ENCODE measurements at places on chromosomes 16 and 17. TPM values are rescaled to one million over a fixed set of nuclear protein-coding genes. Genes with fewer than 3 reads are reported as not detected.

The PHF12 gene
- 61.1 TPM for total RNA-seq

The SLC5A11 gene
- total RNA-seq = not detected

DNA sequence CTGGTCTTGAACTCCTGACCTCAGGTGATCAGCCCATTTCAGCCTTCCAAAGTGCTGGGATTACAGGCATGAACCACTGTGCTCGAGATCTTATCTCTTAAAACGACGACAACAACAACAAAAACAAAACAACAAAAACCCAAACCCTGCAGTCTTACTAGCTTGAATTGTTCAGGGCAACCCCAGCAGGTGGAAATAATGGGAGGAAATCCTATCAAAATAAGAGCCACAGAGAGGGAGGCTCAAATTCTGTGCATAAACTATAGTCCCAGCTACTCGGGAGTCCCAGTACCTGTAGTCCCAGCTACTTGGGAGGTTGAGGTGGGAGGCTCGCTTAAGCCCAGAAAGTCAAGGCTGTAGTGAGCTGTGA is 16.5 kb upstream of the ATP6V0A1 start:
- H3K4me3 ChIP-seq = no peak overlapping the region
- H3K4me1 ChIP-seq = peaks cover 6% of the 10 kb centered on the region
- H3K27me3 ChIP-seq = peaks cover 21% of the 10 kb centered on the region

DNA sequence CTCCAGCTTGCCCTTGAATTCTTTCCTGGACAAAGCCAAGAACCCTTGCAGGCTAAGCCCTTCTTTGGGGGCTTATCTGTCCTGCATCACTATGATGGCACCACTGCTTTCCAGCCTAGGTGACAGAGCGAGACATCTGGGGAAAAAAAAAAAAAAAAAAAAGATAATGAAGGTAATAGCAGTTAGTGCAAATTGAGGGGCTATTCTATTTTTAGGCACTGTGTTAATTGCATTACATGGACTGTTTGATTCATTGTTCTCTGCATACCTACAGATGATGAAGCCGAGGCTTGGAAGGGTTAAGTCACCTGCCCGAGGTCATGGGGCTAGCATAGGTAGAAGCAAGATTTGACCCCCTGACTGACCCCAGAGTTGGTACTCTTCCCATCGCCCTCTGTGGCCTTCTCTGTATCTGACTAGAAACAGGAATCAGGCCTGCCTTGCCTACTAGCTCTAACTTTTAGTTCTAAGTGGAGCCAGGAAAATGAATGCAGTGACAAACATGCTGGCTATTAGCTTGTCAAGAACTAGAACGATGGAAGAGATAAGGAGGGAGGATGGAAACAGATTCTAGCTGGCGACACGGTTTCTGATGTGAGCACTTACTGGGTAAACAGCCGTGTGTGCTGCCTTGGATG is 312.1 kb downstream of the SNX29 start:
- DNase-seq = no peak
- H3K4me1 ChIP-seq = no peaks in the 10 kb centered on the region
- no peak overlapping the region for H3K27ac ChIP-seq
- no peaks in the 10 kb centered on the region for H3K27me3 ChIP-seq

The FOXN1 gene
- total RNA-seq = not detected

DNA sequence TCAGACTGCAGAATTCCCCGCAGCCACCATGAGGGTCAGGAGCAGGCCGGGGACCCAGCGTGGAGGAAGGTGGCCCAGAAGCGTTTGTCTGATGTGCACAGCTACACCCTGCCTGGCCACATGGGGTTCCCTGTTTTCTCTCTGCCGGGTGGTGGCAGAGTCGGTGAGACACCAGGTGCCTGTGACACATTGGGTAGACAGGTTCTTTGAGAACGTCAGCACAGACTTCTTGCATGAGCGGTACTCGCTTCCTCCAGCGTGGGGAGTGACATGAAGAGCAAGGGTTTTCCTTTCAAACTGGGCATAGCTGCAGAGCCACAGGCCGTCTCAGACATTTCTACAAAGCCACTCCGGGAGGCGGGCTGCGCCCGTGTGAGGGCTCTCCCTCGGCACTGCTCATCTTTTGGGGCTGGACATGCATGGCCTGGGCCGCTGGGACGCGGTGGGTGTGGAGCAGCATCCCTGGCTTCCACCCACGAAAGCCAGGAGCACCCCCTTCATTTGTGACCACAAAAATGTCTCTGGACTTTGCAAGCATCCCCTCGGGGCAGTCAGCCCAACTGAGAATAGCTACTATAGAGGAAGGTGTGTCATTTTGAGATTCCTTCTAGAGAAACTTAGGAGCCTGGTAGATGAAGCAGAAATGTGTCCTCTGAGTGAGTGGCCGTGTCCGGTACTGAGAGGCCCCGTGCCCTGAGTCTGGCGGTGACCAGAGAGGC is 26.0 kb downstream of the NME3 start:
- no peaks in the 10 kb centered on the region for H3K27me3 ChIP-seq
- H3K4me1 ChIP-seq = no peaks in the 10 kb centered on the region
- no peak overlapping the region for H3K4me3 ChIP-seq
- no peak overlapping the region for H3K27ac ChIP-seq
- DNase-seq = no peak

The PRDM7 gene
- total RNA-seq = not detected

DNA sequence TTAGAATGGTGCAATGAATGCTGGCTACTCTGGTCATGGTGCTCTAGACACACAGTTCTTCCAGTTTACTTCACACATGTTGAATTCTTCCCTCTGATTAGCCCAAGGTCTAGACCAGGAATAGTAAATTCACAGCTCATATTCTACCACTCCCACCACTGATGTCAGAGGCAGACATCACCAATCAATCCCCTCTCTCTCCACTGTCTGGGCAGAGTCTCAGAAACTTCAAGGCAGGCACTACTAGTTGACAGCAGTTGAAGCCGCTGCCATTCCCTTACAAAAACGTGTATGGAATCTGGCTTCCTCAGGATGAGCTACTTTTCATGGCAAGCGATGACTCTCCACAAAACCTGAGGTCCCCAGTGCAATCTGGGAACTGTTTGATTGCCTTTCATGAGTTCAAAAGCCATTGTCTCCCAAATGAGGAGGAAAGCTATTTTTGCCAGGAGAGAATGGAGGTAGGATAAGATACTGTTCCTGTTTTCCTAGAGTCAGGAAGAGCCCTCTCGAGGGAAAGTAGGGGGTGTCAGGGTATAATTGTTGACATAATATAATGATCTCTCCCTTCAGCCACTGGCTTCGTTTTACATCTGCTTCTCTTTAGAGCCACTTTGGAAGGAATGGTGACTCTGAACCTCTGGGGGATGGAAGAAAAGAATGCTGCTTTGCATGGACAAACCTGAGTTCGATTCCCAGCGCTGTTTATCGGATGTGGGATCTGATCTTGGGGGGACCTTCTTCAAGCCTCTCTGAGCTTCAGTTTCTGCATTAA is 90.0 kb downstream of the FOXL1 start:
- no peak overlapping the region for H3K27ac ChIP-seq
- no peak for DNase-seq
- H3K4me3 ChIP-seq = no peak overlapping the region
- H3K4me1 ChIP-seq = peaks cover 28% of the 10 kb centered on the region
- H3K27me3 ChIP-seq = peaks cover 2% of the 10 kb centered on the region

The SYT17 gene
- total RNA-seq = 1.9 TPM

- no peak overlapping the region for H3K27ac ChIP-seq
- no peaks in the 10 kb centered on the region for H3K4me1 ChIP-seq
- H3K36me3 ChIP-seq = no peaks in the 10 kb centered on the region
- no peak overlapping the region for H3K4me3 ChIP-seq
- peaks cover 17% of the 10 kb centered on the region for H3K27me3 ChIP-seq
Measured at GRCh38 chr17:36901506-36901905, 35.8 kb upstream of the LHX1 start.

DNA sequence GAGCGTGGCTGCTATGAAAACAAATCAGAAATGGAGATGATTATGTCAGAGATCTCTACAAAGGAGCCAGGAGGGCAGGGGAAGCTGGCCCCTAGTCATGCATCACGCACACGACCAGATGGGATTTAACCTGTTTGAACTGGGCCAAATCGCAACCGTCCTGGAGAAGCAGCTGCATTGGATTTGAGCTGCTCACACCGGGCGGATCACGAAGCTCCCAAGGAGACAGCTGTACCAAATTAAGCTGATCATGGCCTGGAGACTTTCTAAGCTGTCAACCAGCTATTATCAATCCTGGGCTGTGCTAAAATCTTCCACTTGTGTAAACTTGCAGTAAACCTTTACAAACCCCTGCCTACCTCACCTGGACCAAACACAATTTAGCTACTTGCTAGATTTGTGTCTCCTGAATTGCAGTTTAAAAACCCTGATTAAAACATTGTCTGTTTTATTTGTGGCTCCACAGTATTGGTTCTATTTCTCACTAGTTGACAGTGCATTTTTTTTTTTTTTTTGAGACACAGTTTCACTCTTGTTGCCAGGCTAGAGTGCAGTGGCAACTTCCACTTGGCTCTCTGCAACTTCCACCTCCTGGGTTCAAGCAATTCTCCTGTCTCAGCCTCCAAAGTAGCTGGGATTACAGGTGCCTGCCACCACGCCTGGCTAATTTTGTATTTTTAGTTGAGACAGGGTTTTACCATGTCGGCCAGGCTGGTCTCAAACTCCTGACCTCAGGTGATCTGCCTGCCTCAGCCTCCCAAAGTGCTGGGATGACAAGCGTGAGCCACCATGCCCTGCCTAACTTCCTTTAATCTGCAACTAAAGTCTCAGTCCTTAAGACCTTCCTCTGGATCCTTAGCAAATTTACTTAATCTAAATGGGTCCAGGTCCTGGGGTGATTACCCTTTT is 98.3 kb upstream of the GRIN2A start:
- H3K36me3 ChIP-seq = peaks cover 3% of the 10 kb centered on the region
- H3K4me1 ChIP-seq = peaks cover 7% of the 10 kb centered on the region
- H3K27ac ChIP-seq = no peak overlapping the region
- no peak overlapping the region for H3K4me3 ChIP-seq

- H3K27me3 ChIP-seq = no peaks in the 10 kb centered on the region
- H3K4me3 ChIP-seq = no peak overlapping the region
- peaks cover 3% of the 10 kb centered on the region for H3K36me3 ChIP-seq
Measured at GRCh38 chr16:50441486-50442157, 72.8 kb upstream of the BRD7 start.

- peaks cover 14% of the 10 kb centered on the region for H3K27me3 ChIP-seq
- no peak for DNase-seq
- H3K4me3 ChIP-seq = no peak overlapping the region
- H3K4me1 ChIP-seq = peaks cover 9% of the 10 kb centered on the region
- H3K27ac ChIP-seq = no peak overlapping the region
- H3K36me3 ChIP-seq = no peaks in the 10 kb centered on the region
Measured at GRCh38 chr17:40956401-40957254, 10.1 kb downstream of the KRT39 start.

DNA sequence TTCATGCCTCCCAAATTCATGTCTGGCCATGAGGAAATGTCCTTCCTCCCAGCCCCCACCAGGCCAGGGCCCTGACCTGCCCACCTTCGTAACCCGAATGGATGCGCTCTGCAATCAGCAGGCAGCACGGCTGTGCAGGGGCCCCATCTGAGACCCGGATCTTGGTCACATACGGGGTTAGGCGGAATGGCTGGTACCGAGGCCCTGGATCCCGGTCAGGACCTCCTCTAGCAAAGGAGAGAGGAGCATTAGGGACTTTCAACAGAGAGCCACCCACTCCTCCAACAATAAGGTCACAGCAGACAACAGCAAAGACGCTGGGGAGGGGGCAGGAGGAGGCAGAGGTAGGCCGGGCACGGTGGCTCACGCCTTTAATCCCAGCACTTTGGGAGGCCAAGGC is 3.6 kb downstream of the PER1 start:
- H3K4me1 ChIP-seq = peaks cover 24% of the 10 kb centered on the region
- no peak overlapping the region for H3K4me3 ChIP-seq
- no peaks in the 10 kb centered on the region for H3K27me3 ChIP-seq
- peak overlapping the region; percentile 20 for H3K27ac ChIP-seq
- H3K36me3 ChIP-seq = peaks cover 49% of the 10 kb centered on the region
- peak; percentile 58 for DNase-seq

DNA sequence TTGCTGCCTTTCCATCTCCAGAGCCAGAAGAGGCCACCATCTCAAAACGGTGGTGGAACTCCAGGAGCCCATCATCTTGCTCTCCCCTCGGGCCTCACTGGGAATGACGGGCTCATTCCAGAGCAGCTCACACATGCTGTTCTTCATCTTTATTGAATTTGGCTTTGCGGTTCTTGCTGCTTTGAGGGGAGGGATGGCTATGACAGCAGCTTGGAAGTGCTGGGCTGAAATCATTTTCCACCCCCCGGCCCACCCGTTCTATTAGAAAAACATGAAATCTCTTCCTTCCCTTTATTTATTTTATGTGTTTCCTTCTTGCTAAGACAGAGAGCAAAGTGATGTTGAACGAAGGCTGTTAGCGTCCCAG is 149.8 kb upstream of the RPL38 start:
- no peak overlapping the region for H3K4me3 ChIP-seq
- no peaks in the 10 kb centered on the region for H3K36me3 ChIP-seq
- no peak for DNase-seq
- H3K27ac ChIP-seq = no peak overlapping the region
- no peaks in the 10 kb centered on the region for H3K4me1 ChIP-seq
- peaks cover 14% of the 10 kb centered on the region for H3K27me3 ChIP-seq

The SPIRE2 gene
- 2.0 TPM for total RNA-seq

The CDR2L gene
- 1.4 TPM for total RNA-seq

The ALOX12 gene
- total RNA-seq = not detected

The P4HB gene
- 458 TPM for total RNA-seq

The CALB2 gene
- not detected for total RNA-seq

GRCh38 chr17:50947782-50948543 is 81.8 kb upstream of the TOB1 start:
- H3K4me1 ChIP-seq = peaks cover 28% of the 10 kb centered on the region
- DNase-seq = no peak
- no peaks in the 10 kb centered on the region for H3K27me3 ChIP-seq
- no peak overlapping the region for H3K27ac ChIP-seq
- H3K36me3 ChIP-seq = no peaks in the 10 kb centered on the region

DNA sequence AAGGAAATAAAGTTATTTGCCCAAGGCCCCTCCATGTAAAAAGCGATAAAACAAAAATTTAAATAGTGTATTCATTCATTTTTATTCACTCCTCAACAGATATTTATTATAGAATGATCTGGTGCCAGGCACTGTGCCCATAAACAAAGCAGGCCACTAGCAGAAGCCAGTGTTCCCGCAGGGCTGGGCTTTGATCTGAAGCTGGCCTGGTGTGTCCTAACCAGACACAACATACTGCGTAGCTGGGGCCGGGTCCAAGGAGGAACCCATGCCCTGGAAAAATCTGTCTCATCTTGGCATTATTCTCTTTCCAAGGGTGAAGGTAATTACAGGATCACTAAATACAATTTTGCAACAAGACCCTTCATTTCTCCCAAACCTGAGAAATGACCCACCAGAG is 537.4 kb upstream of the CDH5 start:
- H3K4me3 ChIP-seq = no peak overlapping the region
- no peaks in the 10 kb centered on the region for H3K27me3 ChIP-seq
- H3K4me1 ChIP-seq = no peaks in the 10 kb centered on the region
- no peak overlapping the region for H3K27ac ChIP-seq
- DNase-seq = no peak

GRCh38 chr17:28187931-28188330 is 131.1 kb upstream of the TMEM97 start:
- no peaks in the 10 kb centered on the region for H3K4me1 ChIP-seq
- no peak for DNase-seq
- peaks cover 21% of the 10 kb centered on the region for H3K36me3 ChIP-seq
- H3K27ac ChIP-seq = no peak overlapping the region
- no peak overlapping the region for H3K4me3 ChIP-seq
- H3K27me3 ChIP-seq = no peaks in the 10 kb centered on the region

GRCh38 chr17:74937064-74938051 is 1.7 kb downstream of the OTOP3 start:
- no peak for DNase-seq
- H3K36me3 ChIP-seq = no peaks in the 10 kb centered on the region
- H3K27me3 ChIP-seq = peaks cover 55% of the 10 kb centered on the region
- H3K4me1 ChIP-seq = peaks cover 2% of the 10 kb centered on the region
- no peak overlapping the region for H3K4me3 ChIP-seq

- H3K27me3 ChIP-seq = peaks cover 35% of the 10 kb centered on the region
- no peaks in the 10 kb centered on the region for H3K36me3 ChIP-seq
- H3K4me3 ChIP-seq = no peak overlapping the region
Measured at GRCh38 chr16:71426069-71426879, 15.6 kb downstream of the TLE7 start.

Data from activated CD4-positive, alpha-beta T cell treated with anti-CD3 and anti-CD28 coated beads, Interleukin-2, amount 10 ng/mL, durations not matched to agents 24 days and 14 days (primary cell).